NCI-H226 (cell line): ENCODE measurements at places on chromosomes 3 and 15.

DNA sequence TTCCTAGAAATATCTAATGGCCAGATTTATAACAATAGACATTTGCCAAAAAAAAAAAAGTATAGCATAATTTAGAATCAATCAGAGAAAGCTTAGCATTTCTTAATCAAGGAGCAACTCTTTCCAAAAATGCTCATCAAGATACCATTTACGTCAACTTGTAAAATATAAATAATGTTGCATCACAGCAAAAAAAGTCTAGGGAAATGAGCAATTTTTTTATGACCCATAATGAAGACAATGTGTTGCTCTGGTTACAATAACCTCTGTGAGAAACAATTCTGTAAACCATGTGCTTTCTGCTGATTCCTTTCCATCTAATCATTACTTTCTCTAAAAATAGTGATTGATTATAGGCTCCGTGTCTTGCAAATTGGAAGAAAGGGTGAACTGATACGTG is 36.3 kb downstream of the KBTBD8 start:
- DNase-seq = no peak

- DNase-seq = no peak
These were observed 767.0 kb downstream of the OTOL1 start for GRCh38 chr3:162263596-162263995.

GRCh38 chr3:67292356-67293121 is 294.4 kb downstream of the KBTBD8 start:
- DNase-seq = no peak

DNA sequence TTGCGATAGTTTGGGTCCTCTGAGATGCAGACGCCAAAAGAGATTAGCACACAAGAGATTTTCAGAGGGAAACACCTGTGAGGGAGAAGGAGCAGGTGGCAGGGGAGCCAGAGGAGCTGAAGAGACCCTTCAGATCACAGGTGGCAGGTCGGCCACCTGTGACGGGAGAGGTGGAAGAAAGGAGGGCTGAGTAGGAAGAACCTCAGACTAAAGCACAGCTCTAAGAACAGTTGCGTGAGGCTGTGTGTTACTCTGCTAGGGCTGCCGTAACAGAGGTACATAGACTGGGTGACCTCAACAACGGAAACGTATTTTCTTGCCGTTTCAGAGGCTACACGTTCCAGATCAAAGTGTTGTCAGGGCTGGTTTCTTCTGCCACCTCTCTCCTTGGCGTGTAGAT is 38.5 kb downstream of the C2CD4A start:
- no peak for DNase-seq

- DNase-seq = no peak
These were observed 3.0 kb downstream of the ISLR start for GRCh38 chr15:74176262-74177214.

DNA sequence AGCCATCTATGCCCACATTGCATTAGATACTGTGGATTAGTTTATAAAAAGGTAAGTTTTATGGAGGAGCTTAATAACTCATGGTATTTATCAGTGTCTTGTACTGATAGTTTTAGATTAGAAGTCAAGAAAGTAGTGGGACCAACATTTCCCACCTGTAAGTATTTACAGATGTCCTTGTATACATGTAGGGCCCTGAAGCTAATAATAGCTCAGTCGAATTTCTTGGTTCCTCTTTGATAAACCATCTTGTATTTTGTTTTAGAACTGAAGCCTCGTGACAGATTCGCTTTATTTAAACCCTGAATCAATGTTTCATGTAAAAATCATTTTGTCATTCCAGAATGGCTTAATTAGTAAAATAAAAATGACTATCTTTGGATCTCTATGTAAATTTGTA is 73.4 kb downstream of the CRYBG3 start:
- DNase-seq = no peak

- peak; percentile 41 for DNase-seq
These were observed 28.3 kb upstream of the AP3B2 start for GRCh38 chr15:82737975-82738374.

- DNase-seq = no peak
These were observed 24.4 kb downstream of the TP63 start for GRCh38 chr3:189655617-189656016.

GRCh38 chr3:138803006-138803653 is 31.6 kb downstream of the PIK3CB start:
- DNase-seq = no peak

DNA sequence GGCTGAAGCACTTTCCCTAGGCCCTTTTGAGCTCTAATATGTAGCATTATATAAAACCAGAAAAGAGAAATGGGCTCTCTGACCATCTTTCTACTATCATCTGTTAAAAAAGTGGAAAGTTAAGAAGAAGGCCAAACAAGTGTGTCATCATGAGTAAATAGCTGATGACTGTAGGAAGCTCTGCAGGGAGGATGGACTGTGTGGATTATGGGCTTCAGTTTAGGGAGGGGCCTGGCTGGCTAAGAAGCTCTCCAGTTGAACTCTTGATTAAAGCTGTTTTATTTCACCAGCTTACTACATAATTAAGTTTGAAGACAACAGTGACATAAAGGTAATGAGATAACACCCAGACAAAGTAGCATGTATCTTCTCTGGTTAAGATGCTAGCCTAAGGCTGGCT is 30.6 kb downstream of the INTS14 start:
- DNase-seq = peak; percentile 62

DNA sequence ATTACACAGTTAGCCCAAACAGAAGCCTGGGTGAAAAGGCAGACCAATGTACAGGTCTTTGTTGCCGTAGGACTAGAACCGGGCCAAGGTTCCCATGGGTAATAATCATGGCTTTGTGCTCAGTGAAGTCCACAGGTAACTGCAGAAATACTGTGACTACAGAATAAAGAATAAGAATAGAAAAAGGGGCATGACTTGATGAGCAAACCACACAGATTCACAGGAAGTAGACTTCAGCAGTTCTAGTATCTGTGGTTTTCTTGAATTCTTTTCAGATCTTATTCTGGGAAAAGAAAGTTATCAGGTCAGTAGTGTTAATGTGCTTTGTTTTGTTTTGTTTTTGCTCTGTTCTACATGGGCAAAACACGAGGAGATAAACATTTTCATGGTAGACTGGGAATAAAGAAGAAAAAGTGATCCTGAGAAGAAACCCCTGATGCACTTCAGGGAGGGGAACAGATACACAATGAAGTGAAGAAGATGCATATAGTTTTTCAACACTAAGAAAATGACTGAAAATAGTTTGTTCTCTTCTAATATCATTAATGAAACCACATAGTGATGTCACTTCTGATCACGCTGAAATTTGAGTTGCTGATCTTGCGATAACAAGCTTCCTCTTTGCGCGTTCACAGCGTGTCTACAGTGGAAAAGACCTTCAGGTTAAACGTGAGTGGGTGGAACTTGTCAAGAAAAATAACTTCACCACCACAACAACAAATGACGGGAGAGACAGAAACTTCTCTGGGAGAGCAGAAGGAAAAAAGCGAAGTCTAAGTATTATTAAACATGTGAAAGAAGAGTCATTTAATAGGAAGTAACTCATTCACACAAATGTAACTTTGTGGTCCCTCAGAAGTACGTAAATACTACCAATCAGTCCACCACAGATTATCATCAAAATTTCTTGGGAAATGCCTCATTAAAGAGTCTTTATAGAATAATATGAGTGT is 315.8 kb upstream of the SATB1 start:
- no peak for DNase-seq

DNA sequence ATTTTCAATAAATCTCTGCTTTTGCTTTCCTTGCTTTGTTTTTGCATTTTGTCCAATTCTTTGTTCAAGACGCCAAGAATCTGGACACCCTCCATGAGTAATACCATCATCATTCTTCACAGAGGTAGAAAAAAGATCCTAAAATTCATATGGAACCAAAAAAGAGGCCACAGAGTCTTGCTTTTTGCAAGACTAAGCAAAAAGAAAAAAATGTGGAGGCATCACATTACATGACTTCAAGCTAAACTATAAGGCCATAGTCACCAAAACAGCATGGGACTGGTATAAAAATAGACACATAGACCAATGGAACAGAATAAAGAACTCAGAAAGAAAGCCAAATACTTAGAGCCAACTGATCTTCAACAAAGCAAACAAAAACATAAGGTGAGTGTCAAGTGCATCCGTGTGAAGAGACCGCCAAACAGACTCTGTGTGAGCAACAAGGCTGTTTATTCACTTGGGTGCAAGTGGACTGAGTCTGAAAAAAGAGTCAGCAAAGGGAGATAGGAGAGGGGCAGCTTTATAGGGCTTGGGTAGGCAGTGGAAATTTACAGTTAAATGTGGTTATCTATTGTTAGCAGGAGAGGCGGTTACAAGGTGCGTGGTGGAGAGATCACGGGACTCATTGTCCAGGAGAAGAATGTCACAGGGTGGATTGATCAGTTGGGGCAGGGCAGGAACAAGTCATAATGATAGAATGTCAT is 10.9 kb downstream of the STRIT1 start:
- no peak for DNase-seq

DNA sequence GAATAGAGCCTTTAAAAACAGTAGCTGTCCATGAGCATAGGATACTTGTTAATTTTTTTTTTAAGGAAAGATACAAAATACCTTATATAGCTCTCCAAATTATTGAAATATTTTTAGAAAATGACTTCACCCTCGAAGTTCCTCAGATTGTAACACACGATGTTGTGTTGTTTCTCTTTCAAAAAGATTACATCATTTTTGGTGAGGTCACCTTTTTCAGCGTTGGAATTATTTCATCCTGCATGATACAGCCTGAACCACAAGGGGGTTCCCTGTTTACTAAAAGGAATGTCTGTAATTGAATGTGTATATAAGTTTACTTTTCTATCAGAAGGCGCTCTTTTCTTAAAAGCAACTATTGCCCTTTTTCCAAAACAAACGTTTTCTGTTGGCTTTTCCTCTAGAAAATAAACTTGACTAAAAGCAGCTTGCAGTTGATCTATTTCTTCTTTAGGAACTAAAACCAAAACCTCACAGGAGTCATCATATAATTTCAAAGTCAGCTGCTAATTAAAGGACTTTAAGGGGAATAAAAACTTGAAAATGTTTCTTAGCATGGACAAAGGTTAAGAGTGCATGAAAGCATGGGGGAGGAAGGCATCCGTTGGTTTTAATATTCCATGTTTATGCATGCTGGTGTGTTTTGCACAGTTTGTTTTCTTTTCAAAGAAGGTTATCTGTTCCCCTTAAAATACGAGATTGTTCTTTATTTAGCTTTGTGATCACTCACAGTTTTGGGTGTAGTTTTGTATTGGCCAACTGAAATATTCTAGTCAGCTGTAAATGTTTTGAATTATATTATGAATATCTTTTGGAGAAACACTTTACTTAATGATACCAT is 29.4 kb downstream of the LYSMD4 start:
- peak; percentile 82 for DNase-seq

- peak; percentile 16 for DNase-seq
These were observed 172.5 kb downstream of the MTHFS start for GRCh38 chr15:79724312-79724711.

DNA sequence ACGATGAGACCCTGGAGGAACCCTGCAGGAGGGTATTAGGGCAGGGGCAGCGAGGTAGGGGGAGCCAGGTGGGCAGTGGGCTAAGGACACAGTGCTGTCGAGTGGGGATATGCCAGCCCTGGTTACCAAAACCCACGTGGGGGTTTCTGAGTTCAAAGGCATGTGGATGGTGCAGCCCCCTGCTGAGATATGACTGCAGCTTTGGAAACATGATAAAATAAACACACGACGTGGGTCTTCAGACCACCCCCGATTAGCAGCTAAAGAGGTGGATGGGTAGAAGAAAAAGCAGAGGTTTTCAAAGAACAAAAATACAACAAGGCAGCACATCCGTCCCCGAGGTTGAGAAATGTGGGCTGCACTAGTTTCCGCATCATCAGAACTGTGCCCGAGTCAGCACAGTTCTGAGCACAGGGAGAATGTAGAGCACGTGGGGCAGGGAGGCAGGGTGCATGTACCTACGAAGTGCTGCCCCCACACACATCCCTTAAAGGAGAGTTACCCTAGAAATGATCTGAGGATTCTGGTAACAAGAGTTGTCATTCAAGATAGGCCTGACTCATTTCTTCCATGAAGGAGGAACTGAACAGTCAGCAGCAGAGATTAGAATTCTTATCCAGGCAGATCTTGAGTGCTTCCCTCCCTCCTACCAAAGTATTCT is 121.3 kb downstream of the RPLP1 start:
- peak; percentile 95 for DNase-seq

DNA sequence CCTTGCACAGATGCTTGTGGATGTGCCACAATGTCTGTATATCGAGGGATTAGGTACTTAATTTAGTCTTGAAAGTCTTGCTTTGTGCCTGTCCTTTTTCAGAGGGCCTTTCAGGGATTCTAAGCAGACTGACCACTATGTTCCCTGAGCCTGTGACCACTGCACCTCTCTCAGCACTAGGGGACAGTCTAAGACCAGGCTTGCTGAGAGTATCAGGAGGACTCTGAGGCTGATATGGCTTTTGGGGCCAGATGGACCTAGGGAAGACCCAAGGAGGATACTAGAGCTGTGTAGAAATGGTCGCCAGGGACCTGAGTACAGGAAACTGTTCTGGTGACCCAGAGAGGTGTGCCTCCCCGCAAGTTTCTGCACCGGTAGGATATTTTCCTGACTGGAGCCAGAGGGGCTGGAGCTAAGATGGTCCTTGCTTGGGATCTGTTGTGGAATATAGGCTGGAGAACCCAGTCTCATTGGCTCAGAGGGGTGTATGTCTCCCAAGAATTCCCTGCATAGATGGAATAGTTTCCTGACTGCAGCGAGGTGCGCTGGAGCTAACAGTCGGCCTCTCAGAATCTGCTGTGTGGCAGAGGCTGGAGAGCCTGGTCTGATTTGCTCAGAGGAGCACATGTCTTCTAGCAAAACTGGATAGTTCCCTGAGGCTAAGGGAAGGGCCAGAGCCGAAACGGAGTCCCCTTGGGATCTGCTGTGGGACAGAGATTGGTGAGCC is 213.2 kb upstream of the DCBLD2 start:
- DNase-seq = peak; percentile 50

GRCh38 chr15:35215093-35215492 is 130.0 kb upstream of the NANOGP8 start:
- DNase-seq = no peak

GRCh38 chr3:94069194-94069813 is 6.4 kb downstream of the NSUN3 start:
- DNase-seq = no peak

GRCh38 chr3:135989242-135989641 is 23.7 kb downstream of the PPP2R3A start:
- no peak for DNase-seq
